ENCODE measurements at places on chromosomes 16 and 17. TPM values are rescaled to one million over a fixed set of nuclear protein-coding genes. Genes with fewer than 3 reads are reported as not detected.

Gene PRSS36
- 1.2 TPM for total RNA-seq

Gene NLE1
- total RNA-seq, result 8.3 TPM

Gene RRAD
- total RNA-seq, result 1.3 TPM

Gene AOC3
- total RNA-seq, result 0.21 TPM

Gene DBNDD1
- total RNA-seq, result 1.8 TPM

Gene NR1D1
- 9.9 TPM for total RNA-seq

Gene STAT5A
- 117 TPM for total RNA-seq

Gene CRYBA1
- total RNA-seq, result not detected

Gene TP53TG3D
- 0.94 TPM for total RNA-seq

Gene GLIS2
- total RNA-seq, result under 0.01 TPM

Gene ZNF830
- 26.7 TPM for total RNA-seq

Gene SCNN1B
- total RNA-seq, result not detected

Gene KRT33A
- total RNA-seq, result not detected

Gene KCNH6
- total RNA-seq, result not detected

Gene NETO2
- total RNA-seq, result 7.2 TPM

Gene RPGRIP1L
- 0.84 TPM for total RNA-seq

Gene MAPT
- total RNA-seq, result 0.10 TPM

Gene TNFRSF13B
- 2.2 TPM for total RNA-seq

Gene RHBDL3
- total RNA-seq, result 0.73 TPM

Gene TEKT1
- total RNA-seq, result not detected

Gene PGAP6
- 24.8 TPM for total RNA-seq

Gene TEX14
- total RNA-seq, result 0.31 TPM

Gene HBA2
- total RNA-seq, result 22.1 TPM

Gene CCDC182
- not detected for total RNA-seq

Gene TNS4
- 0.21 TPM for total RNA-seq

Gene KRTAP17-1
- total RNA-seq, result not detected

Gene CCDC43
- 28.4 TPM for total RNA-seq

Gene TBC1D28
- total RNA-seq, result not detected

Gene MMP25
- 1.7 TPM for total RNA-seq

Gene FNDC8
- not detected for total RNA-seq

Gene ACE
- total RNA-seq, result 1.3 TPM

Gene GHDC
- total RNA-seq, result 9.9 TPM

Gene ZDHHC7
- total RNA-seq, result 101 TPM

All from mononuclear cell (primary cell).